Stimulated activated CD8-positive, alpha-beta memory T cell treated with anti-CD3 and anti-CD28 coated beads, Interleukin-7, amount 100 ng/mL, for 4 hours (primary cell): ENCODE measurements at places on chromosomes 4 and X.

DNA sequence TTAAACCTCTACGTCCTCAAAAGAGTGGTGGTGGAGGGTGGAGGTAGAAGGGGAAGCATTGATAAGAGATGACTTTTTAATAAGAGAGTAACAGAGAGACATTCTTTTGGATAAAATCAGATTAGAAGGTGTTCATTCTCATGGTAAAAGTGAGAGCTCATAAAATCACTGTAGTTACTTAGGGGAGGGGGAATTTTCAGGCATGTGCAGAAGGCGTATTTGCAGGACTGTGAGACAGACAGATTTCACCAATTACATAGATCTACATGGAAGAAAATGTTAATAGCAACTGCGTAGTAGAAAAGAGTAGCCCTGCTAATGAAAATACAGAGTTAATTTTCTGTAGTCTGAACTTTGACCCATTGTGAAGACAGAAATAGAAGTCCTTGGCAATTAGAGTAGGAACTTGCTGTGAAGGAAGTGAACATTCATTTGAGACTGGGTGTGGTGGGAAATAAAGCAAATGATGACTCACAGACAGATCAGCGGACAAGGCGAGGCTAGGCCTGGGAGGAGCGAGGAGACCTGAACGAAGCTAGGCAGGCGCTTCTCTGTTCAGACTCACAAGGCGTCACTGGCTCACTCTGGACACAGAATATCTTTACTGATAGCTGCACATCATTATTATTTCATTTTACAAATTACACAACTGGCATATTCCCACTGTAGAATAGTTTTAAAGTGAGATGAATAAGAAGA, 57.2 kb upstream of the FAM9C start:
- no peak for DNase-seq

DNA sequence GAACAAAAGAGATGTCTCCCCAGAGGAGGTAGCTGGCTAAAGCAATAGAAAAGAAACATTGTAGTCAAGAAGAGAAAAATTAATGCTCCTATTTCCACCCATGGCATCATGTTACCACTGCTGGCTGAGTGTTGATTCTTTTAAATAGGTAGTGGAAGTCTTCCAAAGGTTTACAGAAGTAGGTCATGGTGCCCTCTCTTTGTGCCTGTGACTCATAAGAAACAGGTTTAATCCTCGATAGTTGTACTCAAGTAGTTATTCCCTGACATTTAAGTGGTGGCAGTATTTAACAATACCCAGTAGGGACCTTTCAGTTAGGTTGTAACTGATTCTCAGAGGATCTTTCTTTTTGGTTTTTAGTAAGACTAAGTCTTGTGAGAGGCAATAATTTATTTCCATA, 247.8 kb downstream of the TEX13A start:
- DNase-seq = no peak

- DNase-seq = no peak
Observed at GRCh38 chr4:39406763-39407583, at the start of gene KLB. KLB (plus strand) TSS chr4:39406930; CDS start chr4:39406950, 20 bp downstream.

- DNase-seq = no peak
Observed at GRCh38 chr4:40349561-40350198, 14.5 kb downstream of the CHRNA9 start.

DNA sequence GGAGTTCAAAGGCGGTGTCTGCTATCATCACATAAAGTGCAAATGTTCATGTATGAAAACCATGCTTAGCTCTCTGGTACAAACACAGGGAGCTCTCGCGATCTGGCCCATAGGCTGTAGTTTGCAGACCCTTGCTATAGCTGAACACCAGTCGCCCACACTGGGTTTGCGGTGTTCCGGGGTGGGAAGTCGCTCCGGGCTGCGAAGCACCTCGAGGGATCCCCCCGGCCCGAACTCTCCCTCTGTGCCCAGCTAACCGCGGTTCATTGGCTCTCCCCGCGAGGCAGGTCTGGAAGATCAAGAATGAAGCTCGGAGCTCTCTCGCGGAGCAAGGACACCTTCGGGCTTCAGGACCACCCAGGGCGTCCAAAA, 341 bp upstream of the PRPS2 start:
- DNase-seq = no peak

- DNase-seq = no peak
Observed at GRCh38 chr4:186472948-186473347, 82.4 kb downstream of the MTNR1A start.

DNA sequence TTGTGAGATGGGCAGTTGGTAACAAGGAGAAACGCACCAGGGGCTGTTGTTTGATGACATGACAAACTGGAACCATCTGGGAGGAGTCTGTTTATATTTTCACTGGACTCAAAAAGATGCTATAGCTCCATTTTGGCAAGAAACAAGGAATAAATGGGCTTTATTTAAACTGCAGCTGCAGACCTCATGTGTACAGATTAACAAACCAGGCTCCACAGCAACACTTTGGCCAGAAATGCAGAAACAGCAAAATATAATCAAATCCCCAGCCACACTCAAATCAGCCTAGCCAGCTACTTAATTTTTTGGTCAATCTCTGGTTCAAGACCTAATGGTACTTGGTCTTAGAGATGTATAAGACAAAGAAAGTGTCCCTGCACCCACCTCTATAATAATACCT, 52.7 kb downstream of the ASB9 start:
- DNase-seq = no peak

- DNase-seq = no peak
Observed at GRCh38 chr4:169362607-169363006, 91.9 kb upstream of the SH3RF1 start.

DNA sequence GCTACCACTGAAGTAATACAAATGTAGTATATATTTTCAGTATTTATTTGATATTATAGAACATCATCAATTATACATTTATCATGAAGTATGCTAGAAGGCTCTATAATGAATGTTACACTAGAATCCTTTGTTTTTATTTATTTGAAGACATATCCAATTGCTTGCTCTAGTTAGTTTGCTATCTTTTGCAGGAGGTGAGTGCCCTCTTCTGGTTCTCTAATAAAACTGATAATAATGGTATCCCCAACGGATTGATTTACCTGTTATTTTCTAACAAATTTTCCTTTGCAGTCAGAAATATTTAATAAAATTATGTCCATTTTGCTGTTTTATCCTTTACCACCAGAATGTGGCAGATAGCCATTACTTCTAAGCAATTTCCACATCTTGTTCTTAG, 274.3 kb upstream of the TACR3 start:
- no peak for DNase-seq

GRCh38 chrX:139932073-139932900, 566 bp downstream of the ATP11C start:
- DNase-seq = peak; percentile 50

DNA sequence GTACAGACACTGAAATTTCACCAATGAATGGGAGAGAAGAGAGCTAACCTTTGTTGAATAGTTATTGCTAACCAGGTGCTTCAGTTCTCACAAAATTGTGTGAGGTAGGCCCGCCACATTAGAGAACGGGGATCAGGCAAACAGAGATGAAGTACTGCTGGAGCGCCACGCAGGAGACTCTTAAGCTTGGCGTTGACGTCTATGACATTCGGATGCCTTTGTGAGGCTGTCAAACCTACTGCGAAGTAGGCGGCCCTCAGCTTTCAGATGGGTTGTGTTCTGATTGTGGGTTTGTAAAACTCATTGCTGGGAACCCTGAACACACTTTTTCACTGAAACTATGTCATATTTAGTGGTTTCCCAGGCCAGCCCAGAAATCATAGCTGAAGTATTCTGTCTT, 173.6 kb downstream of the CBR4 start:
- no peak for DNase-seq

DNA sequence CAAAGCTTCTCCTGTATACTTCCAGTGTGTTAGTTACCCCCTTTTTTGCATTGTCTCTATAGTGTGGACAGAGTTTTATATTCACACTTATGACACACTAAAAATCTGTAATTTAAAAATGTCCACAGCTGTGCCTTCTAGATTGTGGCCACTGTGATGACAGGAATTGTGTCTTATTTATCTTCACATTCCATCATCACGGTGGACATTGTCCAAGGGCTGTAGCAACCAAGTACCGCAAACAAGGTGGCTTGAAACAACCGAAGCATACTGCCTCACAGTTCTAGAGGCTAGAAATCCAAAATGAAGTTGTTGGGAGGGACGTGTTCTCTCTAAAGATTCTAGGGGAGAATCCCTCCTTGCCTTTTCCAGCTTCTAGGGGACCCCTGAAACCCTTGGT, 32.3 kb downstream of the CHRNA9 start:
- no peak for DNase-seq

- DNase-seq = no peak
Observed at GRCh38 chr4:54929459-54929858, 195.9 kb downstream of the KDR start.

- DNase-seq = peak; percentile 61
Observed at GRCh38 chr4:15963001-15963451, at the start of gene FGFBP2. FGFBP2 (minus strand) TSS chr4:15963175; CDS start chr4:15963129, 46 bp downstream.

DNA sequence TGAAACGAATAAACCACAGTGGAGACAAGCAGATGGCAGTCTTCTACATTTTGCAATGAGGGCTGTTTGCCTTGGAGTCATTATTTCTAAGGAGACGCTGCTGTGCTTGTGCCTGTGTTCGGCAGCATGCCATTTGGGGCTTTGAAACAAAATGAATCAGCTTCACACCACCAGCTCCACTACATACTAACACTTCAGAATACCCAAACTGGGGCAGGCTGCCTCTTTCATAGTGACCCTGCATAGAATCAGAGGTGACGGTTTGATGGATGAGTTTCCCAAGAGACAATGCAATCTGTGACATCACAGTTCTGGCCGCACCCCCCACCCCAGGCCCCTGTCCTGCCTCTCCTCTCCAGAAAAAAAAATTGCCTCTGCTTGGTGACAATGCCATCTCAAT, 57.1 kb upstream of the MID1 start:
- no peak for DNase-seq

- DNase-seq = no peak
Observed at GRCh38 chr4:22787753-22788375, 95.1 kb downstream of the GBA3 start.

DNA sequence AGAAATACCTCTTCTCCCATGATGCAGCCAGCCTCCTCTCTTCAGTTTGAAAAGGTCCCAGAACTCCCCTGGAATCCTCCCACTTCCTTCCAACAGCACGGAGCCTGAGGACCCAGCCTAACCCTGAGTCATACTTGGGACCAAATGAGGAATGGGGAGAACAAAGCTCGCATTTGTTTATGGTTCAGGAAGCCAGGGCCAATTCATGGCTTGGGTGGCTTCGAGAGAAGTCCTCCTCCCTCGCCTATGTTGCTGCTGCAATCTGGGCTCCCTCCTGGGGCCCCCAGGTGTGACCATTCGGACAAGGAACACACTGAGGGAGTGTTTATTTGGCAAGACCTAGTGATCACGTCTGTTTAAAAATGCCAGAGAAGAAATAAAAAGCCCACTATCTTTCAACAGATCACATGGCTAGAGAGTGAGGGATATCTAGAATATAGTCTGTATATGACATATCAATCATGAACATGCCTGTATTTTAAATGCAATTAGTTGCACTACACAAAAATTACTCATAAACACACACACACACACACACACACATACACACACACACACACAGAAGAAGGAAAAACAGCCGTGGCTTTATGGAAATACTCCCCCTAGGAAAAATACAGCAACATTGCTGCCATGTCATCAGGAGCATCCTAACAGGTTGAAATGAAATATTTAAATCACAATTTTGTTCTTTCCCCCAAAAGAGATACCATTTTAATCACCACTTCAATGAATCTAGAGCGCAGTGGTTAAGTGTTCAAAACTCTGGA, 155.7 kb upstream of the MAP3K15 start:
- no peak for DNase-seq

- no peak for DNase-seq
Observed at GRCh38 chrX:149205937-149206336, 299.2 kb downstream of the IDS start.
